ENCODE measurements at places on chromosomes 2 and 18.

GRCh38 chr2:12661489-12661888, 55.2 kb upstream of the TRIB2 start:
- peak; percentile 13 for DNase-seq

GRCh38 chr2:126886211-126886915, 12.3 kb upstream of the TEX51 start:
- DNase-seq: peak; percentile 58

DNA sequence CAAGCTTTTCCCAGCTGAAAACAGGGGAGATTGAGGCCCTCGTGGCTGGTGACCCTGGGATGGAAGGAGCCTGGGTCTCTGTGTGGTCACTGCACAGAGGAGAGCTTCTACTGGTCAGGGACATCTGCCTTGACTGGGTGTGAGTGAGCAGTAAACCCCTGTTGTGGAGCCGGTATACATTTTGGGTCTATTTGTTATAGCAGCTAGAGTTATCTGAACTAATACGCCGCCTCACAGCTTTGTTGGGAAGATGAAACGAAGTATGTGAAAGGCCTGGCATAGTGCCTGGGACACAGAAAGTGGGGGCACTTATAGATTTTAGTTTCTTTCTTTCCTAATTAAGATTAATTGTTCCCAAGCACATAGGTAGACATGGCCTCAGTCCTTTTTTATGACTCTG, 72.2 kb upstream of the HPCAL1 start:
- no peak for DNase-seq

- no peak for DNase-seq
Measured at GRCh38 chr18:30623401-30624065, 419.0 kb downstream of the DSC3 start.

DNA sequence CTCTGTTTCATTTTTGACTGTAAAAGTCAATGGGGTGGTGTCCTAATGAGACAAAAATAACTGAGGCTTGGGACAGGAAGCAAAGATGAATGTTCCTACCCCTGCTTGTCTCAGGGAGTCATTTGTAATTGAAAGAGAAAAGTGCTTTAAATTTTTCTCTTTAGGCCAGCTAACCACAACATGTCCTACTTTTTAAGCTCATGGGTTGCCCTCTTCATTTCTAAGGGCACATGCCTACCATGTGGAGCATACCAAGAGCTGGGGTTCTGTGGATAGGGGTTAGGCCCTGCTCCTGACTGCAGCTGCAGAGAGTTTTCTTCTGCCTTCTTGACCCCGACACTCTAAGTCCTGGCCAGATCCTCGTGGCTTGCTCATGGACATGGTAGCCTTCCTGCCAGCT, 96.8 kb upstream of the ARL4C start:
- no peak for DNase-seq

DNA sequence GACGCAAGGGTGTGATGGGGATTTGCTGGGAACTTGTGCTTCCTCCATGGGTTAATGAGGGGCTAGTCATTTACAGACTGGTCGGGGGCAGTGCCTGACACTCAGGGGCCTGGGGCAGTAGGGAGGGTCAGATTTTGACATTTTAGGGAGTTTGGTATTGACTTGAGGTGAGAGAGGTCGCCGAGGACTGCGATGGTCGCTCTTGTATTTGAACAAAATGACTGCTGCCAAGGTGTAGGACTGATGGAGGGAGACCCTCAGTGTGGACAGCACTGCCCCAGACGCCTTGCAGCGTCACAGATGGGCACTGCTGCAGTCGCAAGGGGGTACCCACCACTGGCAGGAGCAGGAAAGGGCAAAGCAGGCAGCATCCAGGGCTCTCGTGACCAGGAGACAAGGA, 182.9 kb downstream of the RTP5 start:
- no peak for DNase-seq

DNA sequence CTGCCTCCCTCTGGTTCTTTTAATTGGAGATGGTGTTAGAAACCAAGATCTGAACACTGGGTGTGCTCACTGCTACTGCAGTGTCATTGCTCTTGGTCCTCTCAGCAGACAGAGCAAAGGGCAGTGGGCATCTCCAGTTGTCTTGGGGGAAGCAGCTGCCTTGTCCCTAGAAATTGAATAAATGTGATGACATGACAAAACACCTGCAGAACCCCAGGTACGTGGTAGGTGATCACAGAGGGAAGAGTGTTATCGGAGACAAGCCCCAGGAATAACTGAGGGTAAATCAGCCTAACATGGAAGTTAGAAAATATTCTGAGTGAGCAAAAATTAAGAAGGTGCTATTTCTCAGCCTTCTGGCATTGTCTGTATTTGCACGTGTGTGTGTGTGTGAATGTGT, 311.9 kb upstream of the HDAC4 start:
- no peak for DNase-seq

GRCh38 chr18:29430416-29430815, 1253.5 kb upstream of the CDH2 start:
- peak; percentile 20 for DNase-seq

All from fibroblast of pulmonary artery (primary cell).